ENCODE measurements at places on chromosomes 11 and 22.
A peak's percentile ranks its signal among the peaks of the same experiment; 100 is the strongest.

DNA sequence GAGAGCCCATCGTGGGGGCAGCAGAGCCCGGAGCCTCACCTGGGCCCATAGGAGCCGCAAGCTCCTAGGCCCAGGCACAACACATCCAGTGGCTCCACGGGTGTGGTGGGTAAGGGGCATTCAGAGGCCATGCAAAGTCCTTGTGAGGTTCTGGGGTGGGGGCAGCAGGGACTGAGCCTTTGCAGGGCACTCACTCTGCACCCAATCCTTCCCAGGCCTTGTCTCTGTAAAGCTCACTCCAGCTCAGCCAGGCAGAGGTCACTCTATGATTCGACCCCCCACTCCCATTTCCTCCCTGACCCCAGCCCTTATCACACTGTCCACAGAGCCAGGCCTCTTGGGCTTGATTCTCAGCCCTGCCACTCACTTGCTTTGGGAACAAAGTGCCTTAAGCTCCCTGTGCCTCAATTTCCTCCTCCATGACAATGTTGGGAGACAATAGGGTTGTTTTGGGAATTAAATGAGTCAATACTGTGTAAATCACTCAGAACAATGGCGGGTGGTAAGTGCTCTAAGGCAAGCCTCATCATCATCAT, 46.6 kb downstream of the LRRC32 start:
- no peak for DNase-seq

- no peak for DNase-seq
Observed at GRCh38 chr11:3707176-3707575, 36.0 kb upstream of the CHRNA10 start.

DNA sequence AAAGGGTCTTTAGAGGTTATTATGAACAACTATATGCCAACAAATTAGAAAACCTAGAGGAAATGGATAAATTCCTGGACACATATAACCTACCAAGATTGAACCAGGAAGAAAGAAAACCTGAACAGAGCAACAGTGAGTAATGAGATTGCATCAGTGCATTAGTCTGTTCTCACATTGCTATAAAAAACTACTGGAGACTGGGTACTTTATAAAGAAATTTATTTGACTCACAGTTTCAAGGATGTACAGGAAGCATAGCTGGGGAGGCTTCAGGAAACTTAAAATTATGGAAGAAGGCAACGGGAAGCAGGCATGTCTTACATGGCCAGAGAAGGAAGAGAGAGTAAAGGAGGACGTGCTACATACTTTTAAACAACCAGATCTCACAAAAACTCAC, 70.8 kb upstream of the GNAZ start:
- no peak for DNase-seq

GRCh38 chr22:36360871-36361383, 26.8 kb downstream of the MYH9 start:
- no peak for DNase-seq

GRCh38 chr11:61599968-61600710, 19.3 kb upstream of the SYT7 start:
- no peak for DNase-seq

- no peak for DNase-seq
Observed at GRCh38 chr11:108732395-108732794, 67.5 kb downstream of the DDX10 start.

DNA sequence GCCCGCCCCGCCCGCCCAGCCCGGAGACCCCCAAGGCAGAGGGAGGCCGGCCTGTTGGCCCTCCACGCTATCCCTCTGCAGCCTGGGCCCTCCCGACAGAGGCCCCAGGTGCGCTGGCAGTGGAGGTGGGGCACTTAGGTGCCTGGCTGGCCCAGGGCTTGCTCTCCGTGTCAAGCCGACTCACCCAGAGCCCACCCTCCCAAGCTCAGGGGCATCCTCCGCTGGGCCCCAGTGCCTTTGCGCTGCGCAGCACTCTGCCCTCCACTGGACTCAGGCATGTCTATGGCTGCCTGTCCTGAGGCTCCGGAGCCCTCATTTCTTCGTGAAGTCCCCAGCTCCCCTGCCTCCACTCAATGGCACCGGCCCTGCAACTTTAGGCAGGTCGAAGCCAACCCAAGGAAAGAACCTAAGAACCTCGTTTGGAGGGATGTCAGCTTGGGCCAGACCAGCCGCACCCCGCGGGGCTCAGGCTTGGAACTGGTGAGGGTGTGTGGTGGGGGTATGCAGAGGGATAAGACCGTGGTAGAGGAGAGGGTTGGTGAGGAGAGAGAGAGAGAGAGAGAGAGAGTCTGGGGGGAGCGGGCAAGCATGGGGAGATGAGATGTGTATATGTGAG, 6.1 kb downstream of the SMIM45 start:
- DNase-seq = no peak

GRCh38 chr22:50576070-50576469, 2.2 kb downstream of the CPT1B start:
- no peak for DNase-seq

DNA sequence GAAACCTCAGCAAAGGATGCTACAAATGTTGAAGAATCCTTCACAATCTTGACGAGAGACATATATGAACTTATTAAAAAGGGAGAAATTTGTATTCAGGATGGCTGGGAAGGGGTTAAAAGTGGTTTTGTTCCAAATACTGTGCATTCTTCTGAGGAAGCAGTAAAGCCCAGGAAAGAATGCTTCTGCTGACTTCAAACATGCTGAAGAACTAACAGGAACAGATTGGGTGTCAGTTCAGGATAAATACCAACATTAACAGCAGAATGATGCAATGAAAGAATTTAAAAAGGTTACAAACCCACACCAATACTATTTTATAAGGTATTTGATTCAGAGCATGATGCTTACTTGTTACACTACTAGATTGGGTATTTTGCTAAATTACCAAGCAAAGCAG, 33.9 kb downstream of the RAB39A start:
- DNase-seq = no peak

DNA sequence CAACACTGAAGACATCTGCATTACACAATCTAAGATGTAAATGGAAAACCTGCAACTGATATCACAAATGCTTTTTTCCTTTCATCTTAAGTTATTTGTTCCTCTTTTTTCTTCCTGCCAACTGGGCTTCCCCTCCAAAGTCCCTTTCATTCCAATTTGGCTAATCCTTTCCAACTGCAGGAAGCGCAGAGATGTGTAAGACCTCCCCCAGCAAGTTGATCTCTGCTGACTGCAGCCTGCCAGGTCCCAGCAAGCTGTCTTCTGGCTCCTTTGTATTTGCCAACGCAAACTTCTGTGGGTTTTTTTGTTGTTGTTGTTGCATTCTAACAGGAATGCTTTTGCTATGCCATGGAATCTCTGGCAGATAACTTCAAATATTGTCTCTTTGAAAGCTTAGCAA, 38.5 kb upstream of the LRRC4C start:
- no peak for DNase-seq

GRCh38 chr11:126740846-126741245, 259.7 kb downstream of the KIRREL3 start:
- no peak for DNase-seq

- no peak for DNase-seq
Observed at GRCh38 chr11:58900479-58901420, 38.5 kb upstream of the GLYATL1 start.

GRCh38 chr11:134655189-134655989, 243.3 kb upstream of the B3GAT1 start:
- DNase-seq = no peak

- DNase-seq = no peak
Observed at GRCh38 chr11:60971520-60971919, at the start of gene CD6. TSS of gene CD6 (plus strand) at chr11:60971680. CDS start at chr11:60971866, 186 bp downstream.

GRCh38 chr11:75554258-75555022, 7.6 kb upstream of the SERPINH1 start:
- no peak for DNase-seq

- no peak for DNase-seq
Observed at GRCh38 chr11:1483445-1483961, 3.1 kb downstream of the MOB2 start.

GRCh38 chr11:116636341-116636929, 136.4 kb downstream of the BUD13 start:
- DNase-seq = no peak

DNA sequence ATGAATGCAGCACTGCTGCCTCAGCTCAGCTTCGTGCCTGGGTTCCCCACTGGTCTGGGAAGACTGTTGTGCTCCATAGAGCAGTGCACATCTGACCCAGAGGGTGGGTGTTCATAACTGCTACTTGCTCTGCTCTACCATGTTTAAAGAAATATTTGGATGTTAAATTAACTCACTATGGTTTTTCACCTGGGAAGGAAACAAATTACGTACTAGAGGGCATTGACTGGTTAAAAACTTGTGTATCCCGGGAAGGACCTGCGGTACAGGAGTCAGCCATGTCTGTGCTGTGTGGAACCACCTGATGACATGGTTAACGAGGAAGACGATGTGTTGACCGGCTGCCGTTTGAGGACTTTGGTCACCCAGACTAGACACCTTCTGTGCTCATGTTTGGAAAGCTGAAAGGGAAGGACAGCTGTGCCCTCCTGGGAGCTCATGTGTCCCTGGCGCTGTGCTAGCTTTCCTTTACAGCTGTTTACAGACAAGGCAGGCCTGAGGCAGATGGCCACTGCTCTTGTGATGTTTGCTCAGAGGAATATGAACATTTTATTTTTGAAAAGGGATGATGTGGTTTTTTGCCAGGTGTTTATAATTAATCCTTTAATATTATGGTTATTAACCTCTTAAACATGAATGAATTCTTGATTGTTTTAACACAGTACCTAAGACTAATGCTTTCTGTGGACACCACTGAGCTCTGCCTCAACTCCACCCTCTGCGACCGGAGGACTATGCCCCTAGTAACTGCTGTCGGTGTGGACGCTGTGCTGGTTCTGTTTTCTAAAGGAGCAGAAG, 14.3 kb upstream of the AIFM3 start:
- no peak for DNase-seq

DNA sequence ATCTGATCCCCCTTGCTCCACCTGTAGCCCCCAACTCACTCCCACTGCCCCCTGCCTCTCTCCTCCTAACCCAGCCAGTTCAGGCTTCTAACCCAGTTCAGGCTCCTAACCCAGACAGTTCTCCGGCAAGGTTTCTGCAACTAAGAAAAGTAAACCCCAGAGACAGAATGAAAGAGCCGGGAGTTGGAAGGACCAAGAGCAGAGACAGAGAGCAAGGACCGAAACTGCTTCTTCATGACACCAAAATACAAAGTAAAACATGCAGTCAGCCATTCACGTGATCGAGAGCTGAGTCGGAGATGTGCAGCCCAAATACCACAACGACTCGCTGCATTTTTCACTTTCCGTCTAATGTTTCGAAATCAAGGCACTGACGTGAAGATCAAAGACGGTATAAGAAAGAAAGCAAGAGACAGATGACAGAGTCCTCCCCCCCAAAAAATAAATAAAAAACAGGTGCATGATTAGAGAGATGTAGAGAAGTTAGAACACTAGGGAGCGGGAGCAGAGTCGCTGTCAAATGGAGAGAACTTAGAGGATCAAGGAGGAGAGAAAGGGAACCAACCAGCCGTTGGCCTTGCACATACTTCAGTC, 884 bp downstream of the IL10RA start:
- peak; percentile 34 for DNase-seq

GRCh38 chr11:88680806-88681205, 343.3 kb upstream of the CTSC start:
- no peak for DNase-seq

GRCh38 chr11:110071197-110071596, 22.0 kb upstream of the ZC3H12C start:
- DNase-seq = no peak

DNA sequence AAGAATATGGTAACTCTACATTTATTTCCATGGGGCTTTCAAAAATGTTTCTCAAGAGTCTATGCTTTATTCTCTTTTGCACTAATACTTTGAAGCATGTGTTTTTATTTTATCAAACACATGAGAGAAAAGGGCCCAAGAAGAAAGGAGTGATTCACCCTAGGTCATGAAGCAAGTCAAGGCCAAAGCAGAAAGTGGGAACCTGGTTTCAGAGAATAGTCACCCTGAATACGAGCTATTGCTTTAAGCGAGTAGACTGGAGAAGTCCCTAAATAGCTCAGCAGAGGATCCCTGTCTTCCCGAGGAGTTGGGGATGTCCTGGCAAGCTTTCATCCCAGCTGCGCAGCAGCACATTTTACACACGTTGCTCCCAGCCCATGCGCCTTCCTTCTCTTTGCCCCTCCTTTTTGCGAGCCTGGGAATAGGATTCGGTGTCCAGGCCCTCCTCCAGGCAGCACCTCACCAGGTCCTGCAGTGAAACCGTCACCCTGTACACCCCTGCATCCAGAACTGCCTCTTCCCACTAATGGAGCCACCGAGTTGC, 19.1 kb downstream of the MPEG1 start:
- no peak for DNase-seq

- no peak for DNase-seq
Observed at GRCh38 chr11:102935514-102935913, 20.0 kb downstream of the MMP13 start.

- DNase-seq = no peak
Observed at GRCh38 chr11:125071846-125072217, 8.7 kb downstream of the SLC37A2 start.

DNA sequence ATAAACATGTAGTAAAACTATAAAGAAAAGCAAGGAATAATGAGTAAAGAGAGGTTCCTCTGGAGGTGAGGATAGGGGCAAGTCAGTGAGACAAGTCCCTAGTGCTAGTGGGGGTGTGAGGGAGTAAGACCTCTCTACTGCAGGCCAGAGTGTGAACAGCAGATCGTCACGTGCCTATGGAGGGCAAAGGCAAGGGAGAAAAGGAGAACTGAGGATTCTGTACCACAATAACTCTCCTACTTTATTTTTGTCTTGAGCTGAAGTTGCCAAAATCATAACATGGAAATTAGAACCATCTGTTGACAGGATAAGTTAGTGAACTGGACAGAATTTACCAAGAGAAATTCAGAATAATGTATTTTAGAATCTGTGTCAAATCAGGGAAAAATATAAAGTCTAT, 77.6 kb downstream of the ENTHD1 start:
- no peak for DNase-seq

DNA sequence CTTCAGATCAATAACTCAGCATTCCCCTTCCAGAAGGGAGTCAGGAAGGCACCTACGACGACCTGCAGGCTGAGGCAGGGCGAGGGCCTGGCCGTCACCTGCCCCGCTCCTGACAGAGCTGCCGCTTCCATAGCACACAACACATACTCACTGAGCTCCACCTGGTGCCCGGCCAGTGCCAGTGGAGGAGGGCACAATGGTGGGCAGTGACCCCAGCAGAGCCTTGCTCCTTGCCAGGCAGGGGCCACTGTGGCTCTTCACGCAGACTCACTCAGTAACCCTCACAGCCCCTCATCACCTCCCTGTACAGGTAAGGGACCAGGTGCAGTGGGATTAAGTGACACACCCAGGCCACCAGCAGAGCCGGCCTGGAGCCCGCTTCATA, 24.6 kb downstream of the LRFN4 start:
- no peak for DNase-seq

- no peak for DNase-seq
Observed at GRCh38 chr11:72237112-72237931, 6.7 kb downstream of the PHOX2A start.

- DNase-seq = no peak
Observed at GRCh38 chr11:30131535-30131934, 99.3 kb upstream of the FSHB start.

GRCh38 chr11:34905666-34906065, 10.5 kb downstream of the APIP start:
- DNase-seq = no peak

GRCh38 chr22:25922141-25922540, 180.2 kb downstream of the MYO18B start:
- DNase-seq = no peak
